ENCODE measurements at places on chromosomes 11 and 22.

DNA sequence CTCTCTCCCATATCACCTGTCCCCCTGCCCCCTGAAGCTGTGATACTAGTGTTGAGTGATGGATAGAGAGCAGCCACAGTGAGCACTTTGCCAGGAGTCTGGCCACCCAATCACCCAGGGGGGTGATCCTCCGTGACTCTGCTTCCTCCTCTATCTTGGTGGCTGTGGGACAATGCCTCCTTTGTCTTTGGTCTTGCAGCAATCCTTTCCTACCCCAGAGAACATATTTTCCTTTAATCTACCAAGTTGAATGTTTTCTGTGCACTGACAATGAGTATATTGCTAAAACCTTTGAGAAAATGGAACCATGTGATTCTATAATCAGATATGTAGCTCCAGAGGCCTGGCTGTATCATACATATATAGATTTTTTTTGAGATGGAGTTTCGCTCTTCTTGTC, 58.1 kb upstream of the HEPHL1 start:
- no peak for DNase-seq

- DNase-seq, result no peak
These were observed 454.1 kb upstream of the CADM1 start for GRCh38 chr11:115958089-115959000.

DNA sequence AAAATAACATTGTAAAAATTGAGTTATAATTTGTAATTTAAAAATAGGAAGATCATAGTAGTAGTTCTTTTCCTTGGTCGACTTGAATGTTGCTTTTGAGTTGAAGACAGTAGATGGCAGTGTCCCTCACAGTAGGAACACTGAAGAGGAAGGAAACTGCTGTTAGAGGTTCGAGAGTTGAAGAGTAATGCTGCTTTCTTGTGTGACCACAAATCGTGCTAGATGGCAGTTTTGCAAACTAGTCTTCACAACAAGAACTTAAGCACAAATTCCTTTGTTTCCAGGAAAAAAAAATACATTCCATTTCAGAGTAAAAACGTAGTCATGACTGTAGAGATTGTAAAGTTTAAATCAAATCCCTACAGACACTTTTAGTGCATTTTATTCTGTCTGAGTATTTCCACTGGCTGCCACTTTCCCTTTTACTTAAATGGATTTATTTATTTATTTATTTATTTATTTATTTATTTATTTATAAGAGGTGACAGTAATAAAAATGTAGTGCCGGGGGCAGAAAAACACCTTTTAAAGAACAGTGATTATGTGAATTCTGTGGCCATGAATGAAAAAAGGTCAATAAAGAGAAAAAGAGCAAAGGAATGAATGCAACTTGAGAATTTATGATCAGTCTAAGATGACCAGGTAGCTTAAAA, 54.6 kb downstream of the SPECC1L start:
- no peak for DNase-seq

DNA sequence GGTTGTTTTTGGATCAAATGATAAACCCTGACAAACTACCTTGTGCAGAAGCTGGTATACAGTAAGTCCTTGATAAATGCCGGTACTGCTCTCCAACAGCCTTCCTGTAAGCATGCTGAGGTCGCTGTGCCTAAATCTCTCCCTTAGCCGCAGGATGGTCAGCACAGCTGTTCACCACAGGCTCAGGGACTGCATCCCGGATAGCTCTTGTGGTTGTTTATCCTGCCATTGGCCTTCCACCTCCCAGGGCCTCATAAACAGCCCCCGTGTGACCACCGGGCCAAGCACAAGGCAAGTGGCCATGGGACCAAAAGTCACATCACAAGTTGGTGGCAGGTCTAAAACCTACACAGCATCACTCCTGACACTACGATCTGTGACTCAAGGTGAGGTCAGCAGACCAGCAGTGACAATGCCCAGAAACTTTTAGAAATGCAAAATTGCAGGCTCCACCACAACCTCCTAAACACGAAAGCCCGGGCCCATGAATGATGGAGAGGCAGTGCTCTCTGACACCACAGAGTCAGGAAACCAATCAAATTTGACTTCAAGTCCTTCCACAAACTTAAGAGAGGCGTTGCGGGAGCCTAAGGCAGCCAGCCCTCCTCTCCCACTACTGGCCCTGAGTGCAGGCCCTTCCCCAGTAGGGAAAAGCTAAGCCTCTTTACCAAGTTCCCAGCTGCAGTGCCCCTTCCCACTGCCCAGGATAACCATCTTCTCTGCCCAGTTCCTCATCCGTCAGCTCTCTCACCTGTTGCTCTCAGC, 3.9 kb downstream of the SPATA19 start:
- DNase-seq, result no peak

DNA sequence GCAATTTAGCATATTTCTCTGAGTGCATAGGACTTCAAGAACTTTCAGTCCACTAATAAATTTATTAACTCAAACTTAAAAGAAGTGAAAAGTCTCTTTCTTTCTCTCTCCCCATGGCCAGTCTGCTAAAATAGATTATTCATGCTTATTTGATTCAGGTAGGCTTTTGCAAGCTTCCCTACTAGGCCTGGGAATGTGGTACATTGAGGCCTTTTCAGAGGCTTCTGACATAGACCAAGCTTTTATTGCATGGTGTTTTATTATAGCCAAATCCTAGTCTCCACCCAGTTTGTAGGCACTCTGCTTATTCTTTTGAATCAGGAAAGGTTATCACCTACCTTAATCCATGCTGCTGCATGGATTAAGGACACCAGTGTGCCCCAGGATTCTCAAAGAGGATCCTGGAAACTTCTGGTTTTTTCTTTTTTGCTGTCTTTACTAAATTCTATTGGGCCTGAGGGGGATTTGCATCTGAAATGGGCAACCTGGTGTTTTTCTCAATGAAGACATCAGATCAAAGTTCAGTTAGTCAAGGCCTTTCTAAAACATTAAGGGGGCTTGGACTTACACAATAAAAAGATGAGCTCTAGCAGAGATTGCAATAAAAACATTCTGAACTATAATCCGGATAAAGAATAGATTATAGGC, 92.2 kb downstream of the ELP4 start:
- no peak for DNase-seq

GRCh38 chr11:17463546-17464174, 13.0 kb downstream of the ABCC8 start:
- no peak for DNase-seq

DNA sequence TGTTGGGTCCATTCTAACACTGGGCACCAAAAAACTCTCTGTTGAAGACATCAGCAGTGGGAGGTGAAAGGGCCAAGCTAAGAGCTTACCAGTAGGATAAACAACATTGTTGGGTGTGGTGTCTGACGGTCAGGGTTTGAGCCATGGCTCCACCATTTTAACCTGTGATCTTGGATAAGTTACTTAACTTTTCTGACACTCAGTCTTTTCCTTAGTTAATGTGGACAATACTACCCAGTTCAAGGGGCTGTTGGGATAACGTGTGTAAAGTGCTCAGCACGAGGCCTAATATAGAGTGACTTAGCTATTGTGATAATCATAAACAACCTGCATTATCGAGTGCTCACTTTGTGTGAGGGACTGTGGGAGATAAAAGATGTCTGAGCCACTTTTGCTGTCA, 6.1 kb downstream of the UCP3 start:
- DNase-seq, result no peak

- no peak for DNase-seq
These were observed 25.7 kb downstream of the CASP5 start for GRCh38 chr11:104997288-104997687.

GRCh38 chr11:72924568-72925190, 110.5 kb downstream of the ATG16L2 start:
- DNase-seq, result no peak

GRCh38 chr11:110463153-110463552, 33.4 kb downstream of the FDX1 start:
- DNase-seq, result peak; percentile 22

- DNase-seq, result no peak
These were observed 33.4 kb downstream of the SERPINH1 start for GRCh38 chr11:75595429-75595828.

DNA sequence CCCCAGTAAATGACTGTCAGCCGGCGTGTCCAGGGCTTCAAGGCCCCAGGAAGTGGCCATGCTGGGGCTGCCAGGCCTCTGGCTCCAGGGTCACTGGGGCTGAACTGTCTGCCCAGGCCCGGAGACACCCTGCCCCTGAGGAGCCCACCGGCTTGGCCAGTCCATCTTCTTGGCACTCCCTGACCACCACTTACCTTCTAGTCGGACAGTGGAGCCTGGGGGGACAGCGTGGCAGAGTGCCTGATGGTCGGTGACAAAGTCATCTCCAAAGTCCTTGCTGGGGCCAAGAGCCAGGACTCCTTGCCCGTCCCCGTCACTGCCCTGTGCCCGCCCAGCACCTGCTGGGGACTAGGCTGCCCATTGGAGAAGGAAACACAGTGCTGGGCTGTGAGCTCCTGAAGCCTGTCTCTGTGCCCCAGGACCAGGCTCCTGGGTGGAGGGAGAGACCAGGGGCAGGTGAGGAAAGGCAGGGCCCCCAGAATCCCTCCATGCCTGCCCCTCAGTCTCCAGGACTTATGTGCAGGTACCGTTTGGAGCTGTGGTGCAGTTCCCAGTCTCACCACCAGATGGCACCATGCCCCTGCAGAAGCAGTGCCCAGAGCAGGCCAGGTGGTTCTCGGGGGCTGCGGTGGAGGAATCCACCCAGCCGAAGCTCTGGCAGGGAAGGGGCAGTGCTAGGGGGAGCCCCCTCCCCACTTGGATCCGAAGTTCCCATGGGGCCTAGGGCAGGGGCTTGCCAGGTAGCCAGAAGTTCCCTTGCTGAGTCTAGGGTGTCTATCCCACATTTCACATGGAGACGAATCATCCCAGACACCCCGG, 6.0 kb upstream of the CCDC188 start:
- peak; percentile 65 for DNase-seq

DNA sequence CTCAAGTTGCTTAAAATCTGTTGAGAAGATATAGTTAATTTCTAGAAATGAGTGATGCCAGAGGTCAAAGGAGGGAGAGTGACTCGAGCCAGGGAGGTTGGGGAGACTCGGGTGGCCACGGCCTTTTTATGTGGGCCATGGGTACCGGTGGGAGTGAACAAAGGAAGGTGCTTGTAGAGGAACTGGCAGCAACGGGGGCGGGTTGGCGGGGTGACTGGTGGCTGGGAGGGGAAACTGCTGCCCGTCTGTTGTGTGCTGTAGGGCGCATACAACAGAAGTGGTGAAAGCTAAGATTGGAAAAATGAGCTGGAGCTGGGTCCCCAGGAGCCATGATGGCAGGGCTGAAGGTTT, 5.4 kb downstream of the DAGLA start:
- no peak for DNase-seq

- DNase-seq, result no peak
These were observed 11.3 kb upstream of the MS4A7 start for GRCh38 chr11:60367009-60367408.

- DNase-seq, result no peak
These were observed 10.5 kb upstream of the CCND1 start for GRCh38 chr11:69630424-69630823.

- DNase-seq, result no peak
These were observed 19.7 kb downstream of the ALX4 start for GRCh38 chr11:44290208-44290607.

DNA sequence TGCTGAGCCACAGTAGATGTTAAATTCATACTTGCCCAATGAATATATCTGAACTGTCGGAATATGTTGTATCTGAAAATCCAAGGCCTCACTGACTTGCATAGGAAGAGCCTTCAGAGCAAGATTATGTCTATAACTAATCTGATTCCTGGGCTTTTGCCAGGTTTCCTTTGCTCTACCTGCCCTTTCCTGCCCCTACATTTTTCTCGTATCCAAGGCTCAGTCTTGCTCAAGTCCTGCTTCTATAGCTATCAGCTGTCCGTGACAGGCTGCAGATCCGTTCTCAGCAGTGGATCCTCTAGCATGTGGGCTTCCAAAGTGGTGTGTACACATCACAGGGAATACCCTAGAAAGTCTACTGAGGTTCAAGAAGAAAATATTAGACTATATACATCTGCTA, 18.8 kb upstream of the USP47 start:
- no peak for DNase-seq

DNA sequence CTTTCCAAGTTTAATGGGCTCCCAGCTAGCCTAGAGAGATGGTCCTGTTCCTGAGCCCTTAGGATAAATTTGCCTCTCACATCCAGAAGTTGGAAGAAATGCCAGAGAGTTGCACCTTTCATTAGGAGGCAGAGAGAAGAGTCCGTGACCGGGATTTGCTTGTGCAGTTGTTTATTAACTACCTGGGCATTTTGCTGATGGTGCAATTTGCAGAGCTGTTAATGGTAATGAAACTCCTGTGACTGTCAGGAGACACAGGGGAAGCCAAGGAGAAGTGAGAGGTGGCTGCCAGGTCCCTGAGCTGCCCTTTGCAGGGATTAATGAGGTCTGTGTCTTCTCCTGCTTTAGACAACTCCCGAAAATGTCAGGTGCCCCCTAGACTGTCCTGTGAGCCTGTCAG, 69.1 kb upstream of the B3GAT1 start:
- DNase-seq, result no peak

DNA sequence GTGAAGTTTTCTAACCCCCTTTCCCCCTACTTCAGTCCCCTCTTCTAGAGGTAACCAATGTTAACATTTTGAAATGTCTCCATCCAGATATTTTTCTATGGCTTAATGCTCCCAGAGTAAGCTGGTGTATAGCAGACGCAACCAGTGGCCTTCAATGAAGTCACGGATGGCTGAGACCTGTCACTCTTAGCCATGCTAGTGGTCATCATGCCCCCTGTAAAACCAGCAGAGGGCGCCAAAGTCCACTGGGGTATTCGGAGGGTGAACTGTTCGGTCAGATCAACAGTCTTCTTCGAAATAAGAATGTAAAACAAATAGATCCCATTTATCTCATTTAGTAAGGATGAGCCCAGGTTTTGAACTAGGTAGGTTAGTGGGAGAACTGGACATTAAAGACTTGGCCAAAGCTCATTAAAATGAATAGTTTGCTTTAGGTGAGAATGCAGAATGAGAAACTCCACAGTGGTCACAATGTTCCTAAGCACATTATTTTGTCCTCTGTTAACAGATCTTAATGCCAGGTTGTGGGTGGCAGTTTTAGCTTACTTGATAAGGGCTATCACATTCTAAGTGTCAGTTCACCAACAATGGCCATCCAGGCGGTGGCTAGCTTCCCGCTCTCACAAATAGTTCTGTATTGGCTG, 8.6 kb upstream of the MMP8 start:
- no peak for DNase-seq

GRCh38 chr11:98296091-98296880, 724.5 kb upstream of the CNTN5 start:
- no peak for DNase-seq

GRCh38 chr11:116478669-116479668, 293.8 kb downstream of the BUD13 start:
- no peak for DNase-seq

- DNase-seq, result no peak
These were observed 264.2 kb upstream of the PITPNB start for GRCh38 chr22:28183078-28183860.

GRCh38 chr22:29769723-29770321, 2.7 kb downstream of the UQCR10 start:
- no peak for DNase-seq

DNA sequence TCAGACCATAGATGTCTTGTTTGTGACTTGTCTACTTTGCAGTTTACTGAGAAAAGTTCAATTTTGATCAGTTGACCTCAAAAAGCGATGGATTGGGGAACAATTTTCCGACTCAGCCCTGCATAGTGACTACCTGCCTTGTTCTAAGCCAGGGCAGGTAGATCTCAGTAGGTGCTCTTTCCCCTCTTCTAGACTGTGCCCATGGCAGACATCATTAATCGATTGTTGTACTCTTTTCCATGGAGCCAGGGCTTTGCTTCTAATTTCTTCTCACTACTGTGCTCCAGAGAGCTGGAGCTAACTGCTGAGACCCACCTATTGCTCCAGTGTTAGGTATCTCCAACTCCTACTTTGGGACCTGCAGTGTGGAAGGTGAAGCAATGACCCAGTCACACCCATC, 9.9 kb downstream of the RAB36 start:
- no peak for DNase-seq

Measured in nucleus accumbens (tissue), 56 donors.